GM04504 (cell line): ENCODE measurements at places on chromosomes 3 and 15.

DNA sequence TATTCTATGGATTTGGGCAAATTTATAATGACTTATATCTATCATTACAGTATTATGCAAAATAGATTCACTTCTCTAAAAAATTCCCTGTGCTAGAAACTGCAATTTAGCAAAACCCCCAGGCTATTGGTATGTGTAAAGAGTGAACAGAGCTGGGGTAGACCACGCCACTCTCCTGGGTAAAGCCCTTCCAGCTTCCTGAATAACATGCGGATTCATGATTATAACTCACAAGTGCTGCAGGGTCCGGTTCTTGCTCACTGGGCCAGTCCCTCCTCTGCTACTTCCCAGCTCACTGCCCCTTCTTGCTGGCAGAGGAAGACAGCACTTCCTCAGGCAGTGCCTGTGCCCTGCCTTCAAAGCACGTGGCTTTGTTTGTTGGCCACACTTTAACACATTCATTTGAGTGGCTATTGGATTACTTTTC, 4.1 kb downstream of the CD80 start:
- DNase-seq, result no peak

GRCh38 chr3:169945313-169945712, 21.3 kb upstream of the SEC62 start:
- DNase-seq, result no peak

GRCh38 chr3:11600501-11601282, 43.0 kb downstream of the VGLL4 start:
- peak; percentile 98 for DNase-seq

DNA sequence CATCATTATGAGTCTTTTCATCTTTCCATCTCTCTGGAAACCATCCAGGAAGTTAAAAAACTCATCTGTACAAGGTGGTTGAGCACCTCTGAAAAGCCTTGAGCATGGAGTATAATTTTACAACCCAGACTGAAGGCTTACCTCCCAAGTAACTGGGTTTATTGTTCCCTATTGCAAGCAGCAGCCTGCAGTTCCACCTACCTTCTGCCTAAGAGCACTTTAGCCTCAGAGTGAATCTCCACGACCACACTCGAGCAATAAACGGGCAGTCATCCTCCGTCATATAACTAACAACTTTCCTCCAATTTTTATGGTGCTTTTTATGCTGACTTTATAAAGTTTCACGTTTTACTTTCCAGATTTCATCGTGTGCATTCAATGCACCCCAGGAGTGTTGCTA, 32.8 kb downstream of the OSBPL10 start:
- no peak for DNase-seq

GRCh38 chr3:183218826-183219225, 34.2 kb upstream of the B3GNT5 start:
- DNase-seq, result no peak

GRCh38 chr3:36969540-36970432, 23.1 kb downstream of the EPM2AIP1 start:
- no peak for DNase-seq

DNA sequence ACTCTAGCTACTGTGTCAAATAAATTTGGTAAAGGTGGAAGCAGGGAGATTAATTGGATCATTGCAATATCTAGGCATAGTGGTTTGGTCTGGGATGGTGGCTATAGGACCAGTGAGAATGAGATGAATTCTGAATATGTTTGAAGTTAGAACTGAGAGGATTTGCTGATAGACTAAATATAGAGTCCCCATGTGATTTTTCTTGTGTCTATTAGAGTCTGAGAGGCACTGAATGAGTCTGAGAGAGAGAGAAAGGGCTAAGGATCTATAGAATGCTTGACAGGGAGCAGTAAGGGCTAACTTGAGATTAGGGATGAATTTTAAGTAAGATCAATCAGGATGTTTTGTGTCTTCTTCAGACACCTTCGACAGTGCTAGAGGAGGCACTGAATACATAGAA, 77.9 kb upstream of the CHL1 start:
- DNase-seq, result no peak

DNA sequence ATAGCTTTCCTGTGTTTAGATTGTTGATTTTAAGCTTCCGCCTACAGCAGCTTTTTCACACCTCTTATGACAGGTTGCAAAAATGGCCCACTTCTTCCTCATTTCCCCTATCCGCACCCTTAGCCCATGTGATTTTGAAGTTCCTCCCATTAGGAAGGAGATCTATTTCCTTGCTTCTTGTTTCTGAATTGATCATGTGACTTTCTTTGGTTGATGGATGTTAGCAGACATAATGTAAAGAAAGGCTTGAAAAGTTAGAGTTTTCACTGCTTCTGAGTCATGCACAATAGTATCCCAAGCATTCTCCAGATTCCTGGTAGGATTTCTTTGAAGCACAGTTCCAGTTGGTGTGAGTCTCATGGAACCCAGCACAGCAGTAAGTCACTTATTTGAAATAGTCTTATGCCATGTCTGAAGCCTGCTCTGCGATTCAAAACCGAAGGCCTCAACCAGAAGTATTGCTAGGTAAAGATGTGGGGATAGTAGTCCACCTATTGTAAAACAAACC, 76.6 kb downstream of the EDEM1 start:
- DNase-seq, result no peak

DNA sequence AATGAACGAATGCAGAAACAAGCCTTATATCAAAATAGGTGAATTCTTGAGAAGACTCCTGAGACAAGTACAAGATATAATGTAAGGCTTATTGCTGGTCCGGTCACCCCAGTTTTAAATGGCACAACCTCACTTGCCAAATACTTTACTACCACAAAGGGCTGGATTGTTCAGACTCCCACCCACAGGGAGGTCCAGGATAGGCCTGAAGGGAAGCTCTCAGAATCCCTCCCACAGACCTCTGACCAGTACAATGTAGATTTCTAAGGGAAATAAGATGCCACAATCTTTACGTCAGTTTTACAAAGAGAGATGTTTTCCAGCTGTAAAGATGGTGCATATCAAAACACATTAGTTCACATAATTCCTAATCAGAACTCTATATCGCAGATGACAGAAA, 577.7 kb upstream of the ADAMTS9 start:
- no peak for DNase-seq

DNA sequence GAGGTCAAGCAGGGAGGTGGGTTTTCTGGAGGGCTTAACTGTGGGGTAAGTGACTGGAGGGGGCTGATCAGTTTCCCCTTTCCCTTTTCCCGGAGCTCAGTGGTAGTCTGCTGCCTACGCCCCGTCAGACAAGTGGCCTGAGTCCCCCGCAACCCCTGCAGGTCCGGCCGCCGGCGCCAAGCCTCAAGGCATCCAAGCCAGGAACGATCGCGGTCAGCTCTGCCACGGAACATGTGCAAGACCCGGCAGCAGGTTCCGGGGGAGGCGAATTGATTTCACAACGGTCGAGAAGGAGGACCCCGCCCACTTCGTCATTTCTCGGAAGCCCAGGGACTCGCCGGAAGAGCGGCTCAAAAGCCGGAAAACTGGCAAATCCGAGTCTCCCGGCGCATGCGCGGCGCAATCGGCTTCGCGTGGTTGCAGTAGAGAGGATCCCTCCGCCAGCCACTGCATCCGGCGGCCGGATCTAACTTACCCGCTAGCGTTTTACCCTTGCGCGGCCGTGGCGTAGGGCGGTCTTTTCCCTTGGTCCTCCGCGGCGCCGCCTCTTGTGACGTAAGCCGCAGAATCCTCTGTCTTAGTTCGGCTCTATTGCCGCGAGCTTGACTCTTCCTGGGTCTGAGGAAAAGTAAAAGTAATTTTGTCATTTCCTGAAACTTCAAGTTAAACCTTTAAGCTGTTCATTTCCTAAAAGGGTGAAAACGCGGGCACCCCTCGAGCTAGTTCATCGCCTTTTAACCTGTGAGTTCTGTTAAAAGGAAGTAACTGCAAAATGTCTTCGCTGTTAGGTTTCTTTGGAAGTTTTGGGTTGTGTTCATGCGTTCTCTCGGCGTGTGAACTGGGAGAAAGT, 14.9 kb upstream of the CCNL1 start:
- peak; percentile 99 for DNase-seq

DNA sequence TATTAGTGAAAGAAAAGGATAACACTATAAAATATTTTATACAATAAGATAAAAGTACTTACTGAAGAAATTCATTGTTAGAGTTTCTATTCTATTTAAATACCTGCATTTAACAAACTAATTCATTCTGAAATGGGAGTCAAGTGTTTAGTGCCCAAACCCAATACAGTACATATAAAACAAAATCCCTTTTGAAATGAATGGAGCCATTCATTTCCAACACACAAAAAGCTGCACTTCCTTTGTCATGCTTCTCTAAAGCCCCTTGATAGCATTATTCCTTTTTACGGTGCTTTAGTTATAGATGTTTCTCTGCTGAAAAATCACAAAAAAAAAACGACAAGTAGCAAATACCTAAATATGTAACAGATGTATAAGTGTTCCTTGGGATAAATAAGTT, 596.3 kb downstream of the ZIC1 start:
- no peak for DNase-seq

GRCh38 chr3:136195258-136196063, 674 bp downstream of the MSL2 start:
- peak; percentile 45 for DNase-seq

GRCh38 chr3:72262736-72263135, 477.8 kb upstream of the PROK2 start:
- DNase-seq, result no peak

- DNase-seq, result no peak
Observed at GRCh38 chr3:114411190-114411668, 117.4 kb downstream of the TIGIT start.

GRCh38 chr3:23333633-23334032, 130.5 kb downstream of the UBE2E2 start:
- DNase-seq, result no peak

GRCh38 chr15:88894819-88895767, at the start of gene HAPLN3:
Gene HAPLN3 (minus strand): TSS chr15:88895544. CDS start chr15:88887298, 8,246 bp downstream.
- DNase-seq, result no peak

- no peak for DNase-seq
Observed at GRCh38 chr3:58864480-58864879, 185.3 kb downstream of the CFAP20DC start.

DNA sequence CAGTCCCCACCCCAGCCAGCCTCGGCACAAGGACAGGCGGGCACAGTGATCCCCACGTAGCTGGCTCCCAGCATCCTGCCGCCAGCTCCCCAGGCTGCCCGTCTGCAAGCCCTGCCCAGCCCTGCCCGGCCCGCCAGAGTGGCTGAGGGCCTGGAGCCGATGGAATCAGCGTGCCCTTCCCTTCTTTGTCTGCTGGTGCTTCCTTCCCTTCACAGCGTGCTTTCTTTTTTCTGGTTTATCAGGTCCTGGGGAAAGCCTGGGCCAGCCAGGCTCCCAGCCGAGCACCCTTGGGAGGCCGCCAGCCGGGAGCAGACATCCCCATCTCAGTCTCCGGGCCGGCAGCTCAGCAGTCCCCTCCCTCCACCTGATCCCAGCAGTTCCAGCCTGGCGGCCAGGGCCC, 54.7 kb upstream of the SMAD6 start:
- DNase-seq, result no peak

- peak; percentile 42 for DNase-seq
Observed at GRCh38 chr15:83559310-83559966, 94.5 kb upstream of the ADAMTSL3 start.
